ENCODE measurements at places on chromosomes 6 and 20. TPM values are rescaled to one million over a fixed set of nuclear protein-coding genes. Genes with fewer than 3 reads are reported as not detected.

Gene EBF4
- 1.0 TPM for polyA plus RNA-seq

Gene SH3BGRL2
- 2.4 TPM for polyA plus RNA-seq

Gene FOXF2
- 16.3 TPM for polyA plus RNA-seq

Gene HLA-DQB1
- polyA plus RNA-seq: not detected

Gene BMP6
- polyA plus RNA-seq: 0.19 TPM

Gene OR2J3
- not detected for polyA plus RNA-seq

Gene TRDN
- not detected for polyA plus RNA-seq

Gene CALHM4
- polyA plus RNA-seq: 0.11 TPM

Gene VSX1
- not detected for polyA plus RNA-seq

DNA sequence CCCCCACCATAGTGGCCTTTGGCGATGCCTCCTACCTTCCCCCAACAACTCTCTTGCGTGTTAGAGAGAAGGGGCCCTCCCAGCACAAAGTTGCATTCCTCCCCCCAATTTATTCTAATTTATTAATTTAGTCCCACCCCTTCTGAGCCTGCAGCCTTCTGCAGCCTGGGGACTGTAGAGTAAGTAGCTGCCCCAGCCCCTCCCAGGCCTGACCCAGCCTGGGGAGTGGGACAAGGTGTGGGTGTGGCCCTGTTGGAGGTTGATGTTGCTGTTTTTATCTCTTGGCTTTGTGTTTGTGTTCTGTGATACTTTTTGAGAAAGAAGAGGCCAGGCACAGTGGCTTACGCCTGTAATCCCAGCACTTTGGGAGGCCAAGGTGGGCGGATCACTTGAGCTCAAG, 49.4 kb downstream of the ORC3 start:
- H3K36me3 ChIP-seq: peaks cover 5% of the 10 kb centered on the region
- no peaks in the 10 kb centered on the region for H3K4me1 ChIP-seq
- H3K27me3 ChIP-seq: no peaks in the 10 kb centered on the region
- DNase-seq: no peak

GRCh38 chr6:11744753-11745152, 33.9 kb downstream of the ADTRP start:
- peaks cover 3% of the 10 kb centered on the region for H3K4me1 ChIP-seq
- no peak overlapping the region for H3K27ac ChIP-seq
- no peaks in the 10 kb centered on the region for H3K36me3 ChIP-seq
- DNase-seq: peak; percentile 71

GRCh38 chr6:148945301-148946021, 198.6 kb downstream of the UST start:
- no peak overlapping the region for H3K27ac ChIP-seq
- peaks cover 3% of the 10 kb centered on the region for H3K36me3 ChIP-seq
- H3K4me3 ChIP-seq: no peak overlapping the region
- H3K4me1 ChIP-seq: no peaks in the 10 kb centered on the region
- H3K27me3 ChIP-seq: no peaks in the 10 kb centered on the region
- DNase-seq: no peak

GRCh38 chr6:44224029-44224964, 902 bp downstream of the SLC29A1 start:
- H3K4me3 ChIP-seq: peak overlapping the region; percentile 73
- peaks cover 16% of the 10 kb centered on the region for H3K4me1 ChIP-seq
- no peaks in the 10 kb centered on the region for H3K36me3 ChIP-seq
- no peak overlapping the region for H3K27ac ChIP-seq

GRCh38 chr20:58241766-58242465, 13.5 kb upstream of the ANKRD60 start:
- H3K4me3 ChIP-seq: no peak overlapping the region
- H3K36me3 ChIP-seq: peaks cover 28% of the 10 kb centered on the region
- H3K27ac ChIP-seq: no peak overlapping the region

DNA sequence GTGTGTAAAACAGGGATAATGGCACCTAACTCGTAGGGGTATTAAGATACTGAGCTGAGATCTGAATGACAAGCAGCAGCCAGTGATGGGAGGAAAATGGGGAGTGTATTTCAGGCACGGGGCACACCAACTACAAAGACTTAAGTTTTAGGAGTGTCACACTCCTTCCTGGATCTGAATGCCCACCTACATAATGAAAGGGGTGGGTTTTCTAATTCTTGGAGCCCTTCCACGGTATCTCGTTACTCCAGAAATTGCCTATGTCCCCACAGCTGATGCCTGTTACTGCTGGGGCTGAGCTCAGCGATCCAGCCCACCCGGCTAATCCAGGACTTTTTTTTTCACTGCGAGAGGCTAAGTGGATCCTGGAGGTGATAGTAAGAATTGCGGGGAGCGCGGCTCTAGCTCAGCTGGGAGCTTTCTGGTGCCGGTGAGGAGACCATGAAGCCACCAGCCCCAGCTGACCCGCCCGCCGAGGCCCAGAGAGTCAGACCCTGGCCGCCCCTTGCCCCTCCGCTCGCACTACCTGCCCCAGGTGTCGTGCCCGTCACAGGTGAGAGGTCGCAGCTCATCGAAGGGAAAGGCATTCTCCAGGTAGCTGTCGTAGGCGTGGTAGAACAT, 727 bp downstream of the EDEM2 start:
- peaks cover 7% of the 10 kb centered on the region for H3K36me3 ChIP-seq
- peak overlapping the region; percentile 82 for H3K4me3 ChIP-seq
- peaks cover 5% of the 10 kb centered on the region for H3K4me1 ChIP-seq
- H3K27ac ChIP-seq: peak overlapping the region; percentile 66
- H3K27me3 ChIP-seq: no peaks in the 10 kb centered on the region

DNA sequence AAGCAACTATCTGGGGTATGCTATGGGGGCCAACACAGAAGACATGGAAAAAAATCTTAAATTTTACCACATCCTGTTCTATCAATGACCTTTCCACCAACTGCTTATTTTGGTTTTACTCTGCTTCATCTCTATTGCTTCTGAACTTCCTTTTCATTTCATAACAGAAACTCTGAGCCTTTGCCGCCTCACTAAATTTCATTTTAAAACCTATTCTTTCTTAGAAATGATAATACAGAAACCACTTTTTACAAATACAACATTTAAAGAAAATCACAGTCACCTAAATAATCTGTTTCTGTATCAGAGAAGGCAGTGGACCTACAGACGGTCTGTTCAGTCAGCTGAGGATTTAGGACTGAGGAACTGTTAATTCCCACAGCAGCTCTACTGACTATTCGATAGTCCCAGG, 117.5 kb downstream of the KCNQ5 start:
- H3K27ac ChIP-seq: no peak overlapping the region
- no peak for DNase-seq
- H3K36me3 ChIP-seq: no peaks in the 10 kb centered on the region
- H3K4me1 ChIP-seq: no peaks in the 10 kb centered on the region
- no peaks in the 10 kb centered on the region for H3K27me3 ChIP-seq
- H3K4me3 ChIP-seq: no peak overlapping the region

- H3K36me3 ChIP-seq: no peaks in the 10 kb centered on the region
- DNase-seq: no peak
Observed at GRCh38 chr6:167137081-167137480, 14.2 kb downstream of the CCR6 start.

DNA sequence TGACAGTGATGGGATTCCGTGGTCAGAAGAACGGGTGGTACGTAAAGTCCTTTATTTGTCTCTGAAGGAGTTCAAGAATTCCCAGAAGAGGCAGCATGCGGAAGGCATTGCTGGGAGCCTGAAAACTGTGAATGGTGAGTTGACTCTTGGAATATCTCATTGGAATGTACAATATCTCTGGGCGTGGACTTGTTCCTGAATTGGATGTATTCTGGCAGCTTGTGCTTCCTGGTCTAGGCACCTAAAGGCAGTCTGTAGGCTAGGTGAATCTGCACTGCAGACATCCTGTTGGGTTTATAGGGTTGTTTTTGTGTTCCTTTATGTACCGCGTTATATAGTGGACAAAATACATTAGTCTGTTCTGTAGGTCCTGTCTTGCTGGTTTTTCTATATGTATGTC, 128.2 kb downstream of the JARID2 start:
- no peak for DNase-seq
- H3K27me3 ChIP-seq: no peaks in the 10 kb centered on the region
- no peak overlapping the region for H3K27ac ChIP-seq
- H3K36me3 ChIP-seq: peaks cover 4% of the 10 kb centered on the region
- H3K4me3 ChIP-seq: no peak overlapping the region

DNA sequence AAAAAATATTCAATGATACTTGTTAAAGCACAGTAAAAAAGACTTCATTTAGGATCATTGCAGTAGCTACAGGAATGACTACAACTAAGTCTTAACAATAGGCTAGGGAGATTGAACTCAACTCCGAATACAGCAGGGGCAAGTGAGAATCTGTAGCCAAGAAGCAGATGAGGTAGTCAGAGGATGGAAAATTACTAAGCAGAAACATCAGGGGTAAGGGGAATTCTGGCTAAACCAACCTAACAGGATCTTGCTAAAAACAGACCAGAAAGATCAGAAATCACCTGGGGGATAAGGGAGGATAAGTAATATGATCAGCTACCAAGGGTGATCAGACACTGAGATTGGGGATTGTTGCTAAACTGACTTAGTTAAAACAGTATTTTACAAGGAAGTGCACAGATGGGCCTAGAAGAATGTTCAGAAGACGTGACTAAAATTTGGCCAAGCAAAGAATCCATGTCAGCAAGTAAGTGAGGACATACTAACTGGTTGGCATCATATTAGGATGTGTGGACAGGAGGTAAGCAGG, 217.5 kb downstream of the TENT5A start:
- H3K27ac ChIP-seq: no peak overlapping the region
- no peaks in the 10 kb centered on the region for H3K4me1 ChIP-seq
- H3K27me3 ChIP-seq: no peaks in the 10 kb centered on the region

GRCh38 chr20:42018979-42019378, 400.8 kb upstream of the CHD6 start:
- no peaks in the 10 kb centered on the region for H3K36me3 ChIP-seq
- H3K4me3 ChIP-seq: no peak overlapping the region
- no peaks in the 10 kb centered on the region for H3K4me1 ChIP-seq
- H3K27ac ChIP-seq: no peak overlapping the region

- DNase-seq: no peak
- H3K27ac ChIP-seq: no peak overlapping the region
- H3K27me3 ChIP-seq: no peaks in the 10 kb centered on the region
- no peaks in the 10 kb centered on the region for H3K36me3 ChIP-seq
- H3K4me3 ChIP-seq: no peak overlapping the region
Observed at GRCh38 chr6:79498842-79499241, 38.4 kb downstream of the LCA5 start.

- H3K4me3 ChIP-seq: no peak overlapping the region
- H3K36me3 ChIP-seq: no peaks in the 10 kb centered on the region
- no peaks in the 10 kb centered on the region for H3K4me1 ChIP-seq
- H3K27me3 ChIP-seq: no peaks in the 10 kb centered on the region
- H3K27ac ChIP-seq: no peak overlapping the region
Observed at GRCh38 chr6:124203812-124204167, 400.1 kb downstream of the NKAIN2 start.

DNA sequence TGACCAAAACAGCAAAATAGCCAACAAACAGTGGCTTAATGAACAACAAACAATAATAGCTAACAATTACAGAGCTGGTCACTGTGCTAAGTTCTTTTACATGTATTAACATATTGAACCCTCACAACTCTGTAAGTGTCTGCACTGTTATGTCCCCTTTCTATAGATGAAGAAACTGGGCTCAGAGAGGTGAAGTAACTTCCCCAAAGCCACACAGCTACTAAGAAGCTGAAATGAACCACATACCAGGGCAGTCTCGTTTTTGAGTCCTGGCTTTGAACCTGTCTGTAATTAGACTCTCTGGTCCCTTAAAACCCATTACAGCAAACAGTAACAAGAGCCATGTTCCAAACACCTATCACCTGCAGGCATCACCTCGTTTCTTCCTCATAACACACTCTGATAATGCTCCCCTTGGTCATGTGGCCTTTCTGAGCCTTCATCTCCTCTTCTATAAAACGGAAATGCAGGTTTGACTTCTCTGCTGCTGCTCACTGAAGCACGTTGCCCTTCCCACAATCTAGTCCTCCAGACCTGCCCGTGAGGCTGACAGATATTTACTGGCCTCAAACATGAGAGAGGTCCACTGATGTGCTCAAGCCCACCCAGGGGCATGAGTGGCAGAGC, 23.3 kb downstream of the KCNK15 start:
- no peaks in the 10 kb centered on the region for H3K4me1 ChIP-seq
- DNase-seq: no peak
- H3K27me3 ChIP-seq: peaks cover 40% of the 10 kb centered on the region
- H3K36me3 ChIP-seq: no peaks in the 10 kb centered on the region
- H3K4me3 ChIP-seq: no peak overlapping the region

Measured in IMR-90 (cell line).